Activated CD4-positive, alpha-beta T cell treated with anti-CD3 and anti-CD28 coated beads for 1 hour (primary cell): ENCODE measurements at places on chromosomes 1 and 21.

DNA sequence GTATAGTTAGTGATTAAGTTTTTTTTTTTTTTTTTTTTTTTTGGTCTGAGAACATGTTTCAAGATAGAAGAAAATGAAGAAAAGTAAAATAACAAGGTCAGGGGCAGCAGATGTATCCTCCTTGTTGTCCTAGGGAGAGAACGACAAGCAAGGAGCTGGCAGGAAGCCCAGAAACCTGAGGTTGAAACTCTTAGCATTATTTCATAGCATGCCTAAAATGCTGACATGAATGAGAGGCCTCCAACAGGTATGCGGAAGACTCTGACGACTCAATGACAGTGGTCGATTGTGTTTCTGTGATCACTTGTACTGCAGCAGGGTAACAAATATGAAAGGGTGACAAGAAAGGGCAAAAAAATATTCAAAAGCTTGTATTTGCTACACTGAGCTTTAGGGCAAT is 415.9 kb downstream of the PLA2G4A start:
- no peak for DNase-seq

- no peak for DNase-seq
These were observed 340.9 kb downstream of the MATN1 start for GRCh38 chr1:30382496-30382895.

- DNase-seq: no peak
These were observed 9.3 kb downstream of the TMCC2 start for GRCh38 chr1:205236951-205237475.

DNA sequence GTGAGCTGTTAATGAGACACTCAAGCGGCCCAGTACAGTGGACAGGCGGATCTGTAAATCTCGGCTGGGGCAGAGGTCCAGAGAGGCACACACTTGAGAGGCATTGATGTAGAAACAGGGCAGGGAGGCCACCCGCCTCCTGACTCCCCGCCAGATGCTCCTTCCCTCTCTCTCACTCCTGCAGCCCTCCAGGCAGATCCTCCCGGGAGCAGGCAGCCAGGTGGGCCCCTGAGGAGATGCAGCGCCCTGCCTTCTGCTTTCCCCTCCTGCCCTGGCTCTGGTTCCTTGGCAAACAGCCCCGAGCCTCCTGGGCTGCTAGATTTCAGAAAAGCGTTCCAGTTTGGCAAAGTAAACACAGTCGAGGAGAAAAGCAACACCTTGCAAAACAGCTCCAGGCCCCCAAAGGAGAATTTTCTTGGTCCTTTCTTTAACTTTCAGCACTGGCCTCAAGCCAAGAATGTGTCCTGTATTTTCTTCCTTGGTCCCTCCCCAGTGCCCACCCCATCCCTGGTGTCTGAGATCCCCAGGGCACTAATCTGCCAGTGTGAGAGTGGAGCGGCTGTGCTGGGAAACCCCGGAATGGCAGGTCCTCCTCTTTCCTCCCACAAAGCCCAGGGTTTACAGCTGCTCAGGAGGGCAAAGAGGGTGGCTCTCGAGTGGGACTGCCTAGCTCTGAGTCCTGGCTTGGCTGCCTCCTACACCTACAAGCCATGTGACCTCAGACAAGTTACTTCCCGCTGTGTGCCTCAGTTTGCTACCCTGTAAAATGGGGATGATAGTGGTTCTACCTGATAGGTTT is 29.4 kb upstream of the IFNLR1 start:
- no peak for DNase-seq

DNA sequence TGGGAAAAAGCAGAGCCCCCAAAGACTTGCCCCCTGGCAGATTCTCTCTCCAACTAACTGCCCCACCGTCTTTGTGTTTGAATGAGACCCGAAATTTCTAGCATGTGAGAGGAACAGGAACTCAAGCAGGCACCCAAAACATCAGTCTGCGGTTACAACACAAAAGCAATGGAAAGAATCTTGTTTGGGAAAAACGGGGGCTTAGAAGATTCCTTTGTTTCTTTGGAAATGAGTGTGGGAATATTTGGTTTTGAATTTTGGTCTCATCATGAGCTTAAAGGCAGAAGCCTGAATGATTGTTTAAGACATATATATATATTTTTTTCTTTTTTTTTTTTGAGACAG is 188.9 kb upstream of the TMEM51 start:
- no peak for DNase-seq

GRCh38 chr1:151888972-151889570 is 20.2 kb downstream of the THEM4 start:
- no peak for DNase-seq

DNA sequence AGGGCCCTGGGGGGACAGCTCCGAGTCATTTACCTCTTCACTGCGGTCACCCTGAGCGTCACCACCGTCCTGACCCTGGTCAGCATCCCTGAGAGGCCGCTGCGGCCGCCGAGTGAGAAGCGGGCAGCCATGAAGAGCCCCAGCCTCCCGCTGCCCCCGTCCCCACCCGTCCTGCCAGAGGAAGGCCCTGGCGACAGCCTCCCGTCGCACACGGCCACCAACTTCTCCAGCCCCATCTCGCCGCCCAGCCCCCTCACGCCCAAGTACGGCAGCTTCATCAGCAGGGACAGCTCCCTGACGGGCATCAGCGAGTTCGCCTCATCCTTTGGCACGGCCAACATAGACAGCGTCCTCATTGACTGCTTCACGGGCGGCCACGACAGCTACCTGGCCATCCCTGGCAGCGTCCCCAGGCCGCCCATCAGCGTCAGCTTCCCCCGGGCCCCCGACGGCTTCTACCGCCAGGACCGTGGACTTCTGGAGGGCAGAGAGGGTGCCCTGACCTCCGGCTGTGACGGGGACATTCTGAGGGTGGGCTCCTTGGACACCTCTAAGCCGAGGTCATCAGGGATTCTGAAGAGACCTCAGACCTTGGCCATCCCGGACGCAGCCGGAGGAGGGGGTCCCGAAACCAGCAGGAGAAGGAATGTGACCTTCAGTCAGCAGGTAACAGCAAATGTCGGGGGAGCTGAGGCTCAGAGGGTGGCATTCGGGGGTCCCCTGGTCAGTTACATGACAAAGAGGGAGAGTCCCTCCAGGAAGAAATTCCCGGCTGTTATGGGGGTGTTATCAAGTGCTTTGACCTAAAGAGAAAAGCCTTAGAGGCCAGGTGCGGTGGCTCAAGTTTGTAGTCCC is 12.6 kb downstream of the SLC45A1 start:
- DNase-seq: no peak

- DNase-seq: no peak
These were observed 23.3 kb upstream of the ARTN start for GRCh38 chr1:43910343-43910742.
